ENCODE measurements at places on chromosomes 5 and 9.

DNA sequence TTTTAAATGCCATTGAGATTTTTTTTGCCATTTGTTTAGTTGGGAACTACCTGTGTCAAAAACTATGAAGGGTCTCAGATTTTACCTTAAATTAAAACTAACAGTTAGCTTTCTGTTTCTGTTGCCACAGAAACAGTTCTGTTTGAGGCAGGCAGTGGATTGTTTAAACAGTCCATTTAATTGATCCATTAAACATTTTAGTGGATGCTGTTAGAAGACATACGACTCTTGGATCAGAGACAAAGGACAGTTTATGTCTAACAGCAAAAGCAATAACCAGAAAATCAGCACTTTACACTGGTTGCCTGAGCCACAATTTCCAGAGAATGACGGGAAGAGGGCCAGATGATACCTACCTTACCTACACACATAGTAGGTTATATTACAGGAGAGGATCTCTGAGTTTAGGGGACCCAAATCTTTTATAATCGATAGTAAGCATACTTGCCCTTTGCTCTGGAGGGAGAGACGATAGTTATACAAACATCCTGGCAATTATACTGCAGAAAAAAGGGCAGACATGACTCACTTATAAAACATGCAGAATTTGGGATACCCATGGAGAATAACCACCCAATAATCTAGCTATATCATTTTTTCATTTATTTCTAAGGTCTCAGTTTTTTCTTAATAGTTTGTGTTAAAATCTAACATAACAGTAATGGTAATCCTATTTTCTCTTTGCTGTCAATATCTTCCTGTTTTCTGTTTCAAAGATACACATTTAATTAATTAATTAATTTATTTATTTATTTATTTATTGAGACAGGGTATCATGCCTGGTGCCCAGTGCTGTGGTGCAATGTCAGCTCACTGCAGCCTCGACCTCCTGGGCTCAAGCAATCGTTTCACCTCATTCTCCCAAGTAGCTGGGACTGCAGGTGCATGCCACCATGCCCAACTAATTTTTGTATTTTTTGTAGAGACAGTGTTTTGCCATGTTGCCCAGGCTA is 136.7 kb upstream of the TNFAIP8 start:
- DNase-seq = no peak
- no peaks in the 10 kb centered on the region for H3K4me1 ChIP-seq
- peaks cover 57% of the 10 kb centered on the region for H3K36me3 ChIP-seq
- H3K4me3 ChIP-seq = no peak overlapping the region

DNA sequence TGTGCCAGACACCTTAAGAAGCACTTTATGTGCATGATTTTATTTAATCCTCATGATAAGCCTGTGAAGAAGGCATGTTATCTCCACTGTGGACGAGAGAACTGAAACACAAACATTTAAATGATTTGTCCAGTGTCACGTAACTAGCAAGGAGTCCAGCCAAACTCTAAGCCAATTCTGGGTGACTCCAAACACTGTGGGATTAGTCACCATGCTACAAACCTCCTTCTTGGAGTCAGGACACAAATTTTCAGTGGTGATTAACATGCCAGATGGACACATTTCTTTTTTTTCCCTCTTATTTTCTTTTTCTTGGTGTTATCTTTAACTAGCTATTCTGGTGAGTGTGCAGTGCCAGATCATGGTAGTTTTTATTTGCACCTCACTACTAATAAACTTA is 316.8 kb downstream of the NDUFS4 start:
- H3K4me3 ChIP-seq = peak overlapping the region; percentile 41
- no peak overlapping the region for H3K27ac ChIP-seq
- H3K27me3 ChIP-seq = no peaks in the 10 kb centered on the region
- no peaks in the 10 kb centered on the region for H3K36me3 ChIP-seq

- DNase-seq = peak; percentile 53
- peaks cover 2% of the 10 kb centered on the region for H3K36me3 ChIP-seq
- H3K27me3 ChIP-seq = no peaks in the 10 kb centered on the region
- no peak overlapping the region for H3K27ac ChIP-seq
- H3K4me3 ChIP-seq = no peak overlapping the region
These were observed 23.2 kb downstream of the GLRX start for GRCh38 chr5:95799191-95799835.

DNA sequence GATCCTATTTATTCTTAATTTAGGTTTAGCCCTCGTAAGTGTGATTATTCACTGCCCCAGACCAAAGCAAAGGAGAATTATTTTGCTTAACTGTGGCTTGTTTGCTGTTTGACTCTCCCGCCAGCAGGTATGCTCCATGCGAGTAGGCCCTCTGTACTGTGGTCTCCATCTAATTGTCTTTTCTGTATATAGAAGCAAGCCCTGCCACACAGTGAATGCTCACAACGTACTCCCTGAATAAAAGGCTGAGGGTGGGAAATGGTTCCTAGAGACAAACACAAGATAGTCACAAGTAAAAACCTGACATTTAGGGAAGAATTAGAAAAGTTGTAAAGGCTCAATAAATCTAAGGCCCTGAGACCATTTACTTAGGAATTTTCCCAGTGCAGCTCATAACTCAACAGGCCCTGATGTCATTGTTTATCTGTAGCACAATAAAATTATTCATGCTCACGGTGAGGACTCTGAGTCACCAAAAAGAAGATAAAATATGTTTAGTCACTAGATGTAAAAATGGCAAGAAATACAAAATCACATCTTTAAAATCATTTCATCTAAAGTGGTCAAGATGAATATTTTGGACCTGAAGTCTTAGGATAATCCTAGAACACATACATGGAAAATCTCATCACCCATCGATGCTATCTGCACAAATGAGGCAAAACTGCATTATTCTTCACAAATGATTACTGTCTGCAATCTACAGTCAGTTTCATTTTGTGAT is 473.2 kb downstream of the ENC1 start:
- no peaks in the 10 kb centered on the region for H3K27me3 ChIP-seq
- no peak overlapping the region for H3K4me3 ChIP-seq
- no peak overlapping the region for H3K27ac ChIP-seq
